Activated CD4-positive, alpha-beta T cell treated with anti-CD3 and anti-CD28 coated beads for 36 hours (primary cell): ENCODE measurements at places on chromosomes 3 and 15. TPM values are rescaled to one million over a fixed set of nuclear protein-coding genes. Genes with fewer than 3 reads are reported as not detected.

DNA sequence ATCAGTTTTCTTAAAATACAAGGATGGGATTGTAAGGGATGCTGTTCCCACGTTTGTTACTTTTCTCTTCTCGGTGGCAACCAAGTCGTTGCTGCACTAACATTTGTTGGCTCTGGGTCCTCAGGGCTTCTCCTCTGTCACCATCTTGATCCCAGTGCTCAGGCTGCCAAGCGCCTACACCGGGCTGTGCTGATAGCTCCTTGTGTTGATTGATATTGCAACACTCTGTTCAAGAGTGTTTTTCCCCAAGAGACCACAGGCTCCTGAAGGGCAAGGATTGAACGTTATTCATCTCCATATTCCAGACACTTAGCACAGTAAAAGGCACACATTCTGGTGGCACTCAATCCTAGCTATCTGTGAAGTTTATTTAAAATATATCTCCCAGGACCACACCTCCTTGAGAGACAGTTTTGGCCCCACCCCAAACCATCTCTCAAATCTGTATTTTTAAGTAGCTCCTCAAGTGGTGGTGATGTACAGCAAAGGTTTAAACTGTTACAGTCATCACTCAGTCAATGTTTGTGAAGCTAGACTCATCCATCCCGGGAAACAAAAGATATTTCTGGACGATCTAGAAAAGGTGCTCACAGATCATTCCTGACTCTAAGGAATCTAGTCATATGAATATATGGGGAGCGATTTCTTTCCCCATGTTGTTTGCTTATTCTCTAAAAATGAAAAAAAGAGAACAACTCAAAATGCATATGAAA lies 38.5 kb upstream of the FOXP1 start:
- DNase-seq, result no peak

- no peak for DNase-seq
These were observed 236.6 kb downstream of the SOX2 start for GRCh38 chr3:181948286-181948685.

GRCh38 chr3:13034109-13034800 lies 39.0 kb downstream of the IQSEC1 start:
- no peak for DNase-seq

Gene VEPH1
- total RNA-seq, result not detected

DNA sequence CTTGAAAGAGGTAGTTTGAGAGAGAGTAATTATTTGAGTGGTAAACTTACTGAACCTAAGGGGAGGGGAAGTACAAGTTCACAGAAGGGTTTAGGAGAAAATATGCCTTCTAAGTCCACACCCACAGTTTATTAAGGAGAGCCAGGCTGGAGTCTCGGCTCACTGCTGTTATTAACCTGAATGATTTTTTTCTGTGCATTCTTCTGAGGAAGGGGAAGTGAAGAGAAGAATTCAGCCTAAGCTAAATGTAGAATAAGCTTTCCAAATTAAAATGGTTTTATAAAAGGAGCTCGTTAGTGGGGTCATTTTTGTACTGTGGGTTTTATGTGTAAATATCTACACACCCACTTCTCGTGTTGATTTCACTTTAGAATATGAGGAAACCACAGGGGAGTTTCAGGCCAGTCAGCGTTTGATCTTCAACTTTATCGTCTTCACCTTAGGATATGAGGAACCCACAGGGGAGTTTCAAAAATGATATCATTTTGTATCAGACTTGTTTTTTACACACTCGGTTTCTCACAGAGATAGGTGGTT lies 1.5 kb downstream of the WHAMM start:
- peak; percentile 70 for DNase-seq

Gene ZIC1
- not detected for total RNA-seq

DNA sequence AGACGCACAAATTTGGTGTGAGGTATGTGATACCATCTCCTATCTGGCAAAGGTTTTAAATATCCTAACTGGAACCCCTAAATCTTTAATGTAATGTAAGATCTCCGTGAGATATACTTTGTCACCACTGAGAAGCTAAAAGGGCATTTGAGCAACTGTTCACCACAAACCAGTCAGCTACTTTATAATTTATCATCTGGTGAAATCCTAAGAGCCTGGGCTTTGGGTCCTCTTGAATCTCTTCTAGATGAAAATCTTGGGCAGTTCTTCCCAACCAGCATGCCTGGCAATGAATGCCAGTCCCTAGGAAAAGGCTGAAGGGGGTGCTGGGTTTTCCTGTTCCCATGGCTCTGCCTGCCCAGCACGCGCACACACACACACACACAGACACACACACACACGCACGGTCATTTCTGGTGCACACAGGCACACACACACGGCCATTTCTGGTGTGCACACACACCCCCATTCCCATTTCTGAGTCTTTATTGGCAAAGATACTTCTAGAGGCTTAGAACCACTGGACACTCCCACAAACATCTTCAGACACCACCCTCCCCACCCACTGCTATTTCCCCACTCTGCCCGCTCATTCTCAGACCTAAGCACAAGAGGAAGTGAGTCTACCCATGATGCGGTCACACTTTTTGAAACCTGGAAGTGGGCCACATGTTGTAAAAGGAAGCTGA lies 72.6 kb downstream of the MYO1E start:
- DNase-seq, result peak; percentile 82

Gene QARS1
- 342 TPM for total RNA-seq

GRCh38 chr3:189944285-189945145 lies 176.2 kb downstream of the P3H2 start:
- DNase-seq, result peak; percentile 45

DNA sequence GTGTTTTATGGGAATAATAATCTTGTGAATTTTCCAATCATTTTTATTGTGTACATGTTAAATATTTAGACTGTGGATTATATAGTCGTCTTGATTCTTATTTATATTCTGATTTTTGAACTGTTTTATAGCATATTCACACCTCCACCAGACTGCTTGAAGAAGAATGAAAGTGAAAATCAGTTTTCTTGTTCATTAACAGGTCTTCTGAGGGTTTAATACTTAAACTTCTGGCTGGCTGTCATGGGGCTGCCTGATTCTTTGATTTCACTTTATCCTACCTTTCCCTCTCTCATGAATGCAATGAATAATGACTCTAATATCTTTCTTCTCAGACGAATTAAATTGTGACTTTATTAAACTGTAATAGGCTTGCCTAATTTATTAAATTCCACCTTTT lies 56.2 kb downstream of the ATP2C1 start:
- no peak for DNase-seq

Gene GTPBP8
- 34.3 TPM for total RNA-seq

Gene SHISA5
- 68.8 TPM for total RNA-seq

DNA sequence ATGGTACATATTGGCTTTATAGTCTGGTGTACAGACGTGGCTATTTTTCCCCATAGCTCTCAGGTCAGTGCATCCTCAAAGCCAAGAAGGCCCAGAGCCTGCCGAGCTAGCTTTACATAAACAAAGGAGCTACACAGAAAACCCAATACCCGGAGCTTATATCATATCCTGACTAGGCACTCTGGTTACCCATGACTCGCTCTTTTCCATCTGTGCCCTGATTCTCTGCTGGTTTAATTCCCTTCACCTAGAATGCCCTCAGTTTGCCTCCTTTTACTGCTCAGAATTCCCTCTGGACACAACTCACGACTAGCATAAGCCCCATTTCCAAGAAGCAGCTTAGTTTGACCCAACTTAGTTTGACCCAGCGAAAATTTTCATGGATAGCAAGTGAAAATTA lies 110.8 kb downstream of the TIGIT start:
- DNase-seq, result no peak

Gene SLC12A1
- total RNA-seq, result not detected

DNA sequence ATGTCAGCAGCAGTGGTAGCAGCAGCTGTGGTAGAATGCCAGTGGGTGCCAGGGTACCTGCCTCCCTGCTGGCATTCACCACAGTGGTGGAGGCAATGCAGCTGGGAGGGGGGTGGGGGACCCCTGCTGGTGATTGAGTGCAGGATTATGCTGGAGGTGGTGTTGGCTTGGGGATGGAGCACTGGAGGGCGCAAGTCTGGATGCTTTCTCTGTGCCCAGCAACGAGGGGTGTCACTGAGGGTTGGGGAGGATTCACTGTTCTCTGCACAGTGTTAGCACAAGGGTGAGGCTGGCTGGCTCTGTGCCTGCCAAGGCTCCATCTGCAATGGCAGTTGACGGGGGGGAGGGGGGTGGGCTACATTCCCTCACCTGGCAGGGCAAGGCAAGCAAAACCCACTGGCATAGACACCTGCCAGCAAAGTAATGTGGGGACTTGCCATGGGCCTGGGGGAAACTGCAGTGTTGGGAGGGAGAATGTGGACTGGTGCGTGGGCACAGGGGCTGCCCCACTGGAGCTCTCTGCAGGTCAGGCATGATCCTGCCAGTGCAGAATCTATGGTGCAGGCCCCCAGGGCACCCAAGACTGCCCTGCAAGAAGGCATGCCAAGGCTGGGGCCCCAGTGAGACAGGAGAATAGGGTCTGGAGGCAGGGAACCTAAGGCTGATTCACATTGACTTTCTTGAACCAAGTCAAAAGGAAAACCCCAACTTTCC lies 64.3 kb downstream of the MINDY4B start:
- peak; percentile 14 for DNase-seq

- no peak for DNase-seq
These were observed 60.1 kb downstream of the MEIS2 start for GRCh38 chr15:37040072-37040742.

Gene EFL1
- 25.0 TPM for total RNA-seq

Gene TASOR
- total RNA-seq, result 56.8 TPM

Gene MAGEL2
- total RNA-seq, result not detected

- DNase-seq, result no peak
These were observed 1.8 kb downstream of the GPR171 start for GRCh38 chr3:151201051-151201730.

Gene ZMYND10
- total RNA-seq, result 1.0 TPM

GRCh38 chr15:64883100-64883581 lies 28.6 kb upstream of the ANKDD1A start:
- DNase-seq, result peak; percentile 48

Gene UBE2E1
- 93.8 TPM for total RNA-seq

Gene MYH15
- total RNA-seq, result 0.09 TPM

Gene HESX1
- 0.79 TPM for total RNA-seq

DNA sequence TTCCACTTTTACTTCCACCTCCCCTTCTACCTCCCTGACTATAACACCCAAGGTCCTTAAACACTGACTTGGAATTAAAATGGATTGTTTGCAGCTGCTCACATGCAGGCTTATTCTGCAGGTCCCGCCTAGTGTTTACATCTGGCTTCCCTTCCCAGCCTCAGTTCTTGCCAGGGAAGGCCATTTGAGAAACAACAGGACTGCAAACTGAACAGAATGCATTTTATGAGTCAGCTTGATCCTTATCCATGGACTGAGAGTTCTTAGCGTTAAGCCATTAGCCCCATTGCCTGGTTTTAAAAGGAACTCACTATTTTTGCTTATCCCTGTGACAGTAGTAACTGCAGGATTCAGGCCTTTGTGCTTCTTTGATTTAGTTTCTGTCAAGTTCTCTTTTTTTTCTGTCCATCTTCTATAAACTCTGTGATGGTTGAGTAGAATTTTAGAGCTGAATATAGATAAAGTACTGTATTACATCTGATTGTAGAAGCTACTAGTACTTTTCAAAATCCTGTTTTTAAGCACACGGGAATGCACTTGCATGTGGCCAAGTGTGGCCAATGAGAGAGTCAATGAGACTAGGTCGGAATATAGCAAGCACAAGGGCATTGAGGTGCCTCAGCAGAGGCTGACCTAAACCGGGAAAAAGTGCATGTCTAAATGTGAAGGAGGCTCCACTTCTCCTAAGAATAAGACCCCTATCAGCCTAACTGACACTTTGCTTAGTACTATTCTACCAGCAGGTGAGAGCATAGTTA lies 106.4 kb downstream of the TUSC7 start:
- DNase-seq, result no peak

DNA sequence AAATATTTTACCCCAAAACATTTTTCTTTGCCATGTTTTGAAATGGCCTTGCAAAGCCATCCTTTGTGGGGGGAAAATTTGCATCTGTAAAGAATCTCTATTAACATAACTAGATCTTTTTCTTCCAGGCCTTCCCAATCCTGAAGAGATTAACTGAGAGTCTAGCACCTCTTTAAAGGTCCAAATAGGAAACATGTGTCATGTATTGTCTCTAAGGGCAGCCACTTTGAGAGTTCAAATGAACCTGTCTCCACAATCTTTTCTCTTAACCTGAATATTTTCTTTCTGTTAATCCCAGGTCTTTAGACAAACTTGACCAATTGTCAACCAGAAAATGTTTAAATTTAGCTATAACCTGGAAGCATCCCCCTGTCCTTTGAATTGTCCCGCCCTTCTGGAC lies 236.6 kb upstream of the PROK2 start:
- no peak for DNase-seq

GRCh38 chr15:30918366-30918765 lies 14.7 kb downstream of the FAN1 start:
- DNase-seq, result no peak

DNA sequence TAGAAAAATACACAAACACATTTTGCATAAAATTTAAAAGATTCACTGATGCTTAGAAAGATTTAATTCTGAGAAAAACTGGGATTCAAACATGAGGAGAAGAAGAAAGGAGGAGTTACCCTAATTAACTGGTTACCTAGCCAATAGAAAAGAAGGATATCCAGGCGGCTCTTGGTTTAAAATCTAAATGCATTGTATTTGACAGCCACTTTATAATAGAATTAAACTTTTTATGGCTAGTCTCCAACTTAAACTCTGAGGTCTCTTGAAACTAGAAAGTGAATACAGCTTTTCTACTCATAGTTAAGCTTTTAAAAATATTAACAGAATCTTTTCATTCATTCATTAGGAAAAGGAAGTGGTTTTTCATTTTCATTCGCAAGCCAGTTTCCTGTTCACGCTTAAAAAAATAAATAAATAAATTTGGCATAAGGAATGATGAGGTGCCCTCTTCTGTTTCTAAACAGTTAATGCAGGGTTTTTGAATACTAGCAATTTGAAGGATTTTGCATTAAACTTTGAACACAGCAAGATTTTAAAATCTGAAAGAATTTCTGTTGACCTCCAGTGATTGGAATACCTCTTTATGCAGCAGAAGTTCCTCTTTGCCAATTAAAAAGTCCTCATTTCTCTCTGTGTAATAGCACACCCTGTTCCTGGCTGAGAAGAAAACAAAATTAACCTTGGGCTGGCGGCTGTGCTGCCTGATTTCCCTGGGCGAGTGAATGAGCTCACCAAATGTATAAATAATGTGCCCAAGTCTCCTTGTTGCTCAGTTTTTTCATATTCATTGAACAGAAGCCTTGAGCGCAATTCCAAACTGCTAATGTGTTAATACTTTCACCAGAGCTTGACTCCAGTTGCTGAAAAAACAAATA lies 105.1 kb downstream of the ZMAT3 start:
- DNase-seq, result no peak

Gene SH2D7
- total RNA-seq, result not detected

DNA sequence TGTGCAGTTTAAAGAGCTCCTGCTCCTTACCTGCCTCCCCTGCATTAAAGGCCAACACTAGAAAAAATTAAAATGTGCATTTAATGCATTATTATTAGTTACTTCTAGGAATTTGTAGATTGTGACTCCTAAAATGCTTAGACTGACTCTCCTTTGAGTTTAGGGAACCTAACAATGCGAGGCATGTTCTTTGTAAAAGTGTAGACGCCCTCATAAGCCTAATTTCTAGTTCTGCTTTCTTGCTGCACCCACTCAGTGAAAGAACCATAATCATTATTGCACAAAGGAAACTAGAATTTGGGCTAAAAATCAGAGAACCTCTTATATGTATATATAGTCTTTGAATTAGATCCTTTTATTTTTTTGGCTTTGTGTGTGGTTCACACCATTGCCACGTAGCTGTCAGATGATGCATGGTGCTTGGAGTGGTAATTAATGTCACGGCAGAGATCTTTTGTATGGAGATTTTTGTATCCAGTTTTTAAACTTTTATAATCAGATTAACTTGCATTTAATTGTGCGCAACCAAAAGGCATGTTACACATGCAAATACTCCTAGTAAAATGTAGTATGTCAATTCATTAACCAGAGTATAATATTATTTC lies 710 bp downstream of the ABHD10 start:
- no peak for DNase-seq

GRCh38 chr15:40257656-40258450 lies 19.0 kb downstream of the PAK6 start:
- DNase-seq, result no peak
